ENCODE measurements at places on chromosomes 12 and 14.

GRCh38 chr14:68957775-68958174, 21.3 kb downstream of the ACTN1 start:
- no peak for DNase-seq

- no peak for DNase-seq
Observed at GRCh38 chr14:69387311-69387710, 10.8 kb downstream of the ERH start.

GRCh38 chr12:122399254-122399591, 23.2 kb downstream of the CLIP1 start:
- no peak for DNase-seq

DNA sequence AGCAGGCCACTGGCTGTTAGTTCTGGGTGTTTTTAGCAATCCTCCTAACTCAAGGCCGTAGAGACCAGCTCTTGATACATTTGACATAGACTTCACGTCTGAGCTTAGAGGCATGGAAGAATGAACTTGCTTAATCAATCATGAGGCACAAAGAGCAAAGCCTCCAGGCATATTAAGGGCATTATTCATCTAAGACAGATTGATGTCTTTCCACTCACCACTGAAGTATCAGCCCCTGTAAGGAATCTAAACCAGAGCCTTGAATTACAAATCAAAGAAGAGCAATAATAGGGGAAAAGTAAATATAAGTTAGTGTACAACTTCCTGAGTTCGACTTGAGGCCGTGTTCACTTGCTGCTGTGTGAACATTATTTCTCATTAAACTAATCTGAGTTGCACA, 1470.7 kb downstream of the AACS start:
- no peak for DNase-seq

- no peak for DNase-seq
Observed at GRCh38 chr12:124040291-124040690, 67.3 kb downstream of the ZNF664 start.

DNA sequence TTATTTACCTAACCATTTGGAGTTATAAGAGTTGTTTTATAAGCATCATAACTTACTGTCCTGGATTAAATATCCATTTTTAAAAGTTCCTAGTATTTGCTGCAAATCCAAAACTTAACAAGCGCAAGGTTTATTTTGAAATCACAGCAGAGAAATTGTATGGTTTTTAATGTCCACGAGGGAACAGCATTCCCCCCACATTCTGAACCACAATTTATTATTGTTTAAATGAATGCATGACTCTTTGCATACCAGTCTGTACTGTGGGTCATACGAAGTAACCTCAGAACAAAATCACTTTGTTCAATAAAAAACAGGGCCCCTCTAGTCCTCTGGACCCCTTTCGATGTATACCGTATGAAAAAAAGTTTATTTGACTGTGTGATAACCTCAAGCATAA, 75.9 kb downstream of the DACT1 start:
- DNase-seq, result no peak

GRCh38 chr12:5343711-5344110, 88.2 kb upstream of the NTF3 start:
- no peak for DNase-seq

DNA sequence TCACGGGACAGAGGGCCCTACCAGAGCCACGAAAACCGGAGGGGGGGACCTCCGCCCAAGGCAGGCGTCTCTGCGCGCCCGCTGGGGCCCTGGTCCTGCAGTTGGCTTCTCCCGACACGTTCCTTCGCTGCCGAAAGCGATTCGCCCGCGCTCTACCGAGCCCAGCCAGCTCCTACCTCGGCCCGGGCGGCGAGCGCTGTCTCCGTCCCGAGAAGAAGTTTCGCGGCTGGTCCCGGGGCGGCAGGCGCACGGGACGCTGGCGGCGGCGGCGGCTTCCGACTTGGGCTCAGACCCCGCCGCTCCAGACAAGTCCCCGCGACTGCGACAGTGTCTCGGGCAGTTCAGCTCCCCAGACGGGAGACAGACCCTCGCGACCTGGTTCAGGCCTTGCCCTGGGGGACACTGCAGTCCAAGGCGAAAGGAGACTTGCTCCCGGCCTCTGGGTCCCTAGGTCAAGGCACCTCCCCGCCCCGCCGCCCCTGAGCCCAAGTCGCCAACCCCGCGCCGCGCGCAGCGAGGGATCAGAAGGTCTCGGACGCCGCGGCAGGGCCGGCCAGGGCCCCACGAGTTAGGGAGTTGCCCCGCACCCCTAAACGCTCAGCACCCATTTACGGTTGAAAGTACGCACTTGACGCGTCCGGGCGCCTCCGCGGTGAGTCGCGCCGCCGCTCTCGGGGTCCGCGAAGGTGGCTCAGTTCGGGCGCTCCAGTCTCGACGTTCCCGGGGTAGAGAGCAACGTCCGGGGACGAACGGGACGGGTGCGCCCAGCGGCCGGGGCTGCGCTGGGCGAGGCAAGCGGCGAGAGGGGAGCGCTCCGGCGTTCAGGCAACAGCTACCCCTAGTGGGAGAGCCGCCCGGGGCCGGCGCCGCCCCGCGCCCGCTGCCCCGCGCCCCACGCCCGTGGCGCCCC, 1.4 kb upstream of the DIO3 start:
- DNase-seq, result no peak

DNA sequence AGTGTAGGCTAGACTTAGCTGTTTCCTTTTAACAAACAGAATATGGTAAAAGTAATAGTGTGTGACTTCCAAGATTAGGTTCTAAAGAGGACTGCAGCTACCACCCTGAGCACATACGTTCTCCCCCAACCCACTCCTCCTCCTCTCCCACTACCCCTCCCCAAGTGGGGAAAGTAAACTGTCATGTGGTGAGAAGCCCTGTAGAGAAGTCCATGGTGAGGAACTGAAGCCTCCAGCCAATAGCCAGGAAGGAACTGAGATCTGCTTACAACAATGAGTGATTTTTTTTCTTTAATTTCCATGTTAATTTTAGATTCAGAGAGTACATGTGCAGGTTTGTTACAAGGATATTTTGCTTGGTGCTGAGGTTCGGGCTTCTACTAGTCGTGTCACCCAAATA, 57.0 kb upstream of the EGLN3 start:
- no peak for DNase-seq

DNA sequence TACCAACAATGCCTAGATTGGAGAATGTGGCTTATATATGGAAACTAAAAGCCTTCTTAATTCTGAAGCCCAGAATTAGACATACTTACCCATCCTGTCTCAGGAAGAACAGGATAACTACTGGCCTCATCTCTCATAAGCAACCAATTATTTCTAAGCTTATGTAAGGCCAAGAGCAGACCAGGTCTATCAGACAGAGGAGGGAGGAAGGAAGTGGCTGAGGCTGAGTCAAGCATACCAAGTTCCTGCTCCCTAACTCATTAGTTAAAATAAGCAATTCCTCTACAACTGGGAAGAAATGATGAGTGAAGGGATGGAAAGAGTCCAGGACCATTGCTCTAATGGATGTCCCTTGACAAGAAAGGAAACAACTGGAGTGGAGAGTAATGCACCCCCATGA, 27.0 kb upstream of the INSM2 start:
- DNase-seq, result no peak

- no peak for DNase-seq
Observed at GRCh38 chr12:7091660-7092228, 501 bp downstream of the C1R start.

DNA sequence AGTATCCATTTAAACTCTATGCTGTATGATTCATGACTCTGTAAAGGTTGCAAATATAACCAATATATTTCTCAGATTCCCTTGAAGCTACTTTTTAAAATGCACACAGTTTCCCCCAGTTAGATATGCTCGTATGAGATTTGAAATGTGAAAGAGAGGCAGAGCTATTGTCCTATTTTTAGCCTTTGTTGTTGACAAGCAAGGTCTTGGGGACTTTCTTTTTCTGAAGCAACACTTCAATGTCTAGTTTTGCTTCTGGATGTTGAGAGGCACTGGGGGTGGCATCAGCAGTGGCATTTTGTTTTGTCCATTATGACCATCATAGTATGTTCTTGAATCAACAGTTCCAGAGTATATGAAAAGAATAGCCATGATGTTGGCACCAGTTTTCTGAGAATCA, 63.4 kb downstream of the ASCL1 start:
- DNase-seq, result no peak

DNA sequence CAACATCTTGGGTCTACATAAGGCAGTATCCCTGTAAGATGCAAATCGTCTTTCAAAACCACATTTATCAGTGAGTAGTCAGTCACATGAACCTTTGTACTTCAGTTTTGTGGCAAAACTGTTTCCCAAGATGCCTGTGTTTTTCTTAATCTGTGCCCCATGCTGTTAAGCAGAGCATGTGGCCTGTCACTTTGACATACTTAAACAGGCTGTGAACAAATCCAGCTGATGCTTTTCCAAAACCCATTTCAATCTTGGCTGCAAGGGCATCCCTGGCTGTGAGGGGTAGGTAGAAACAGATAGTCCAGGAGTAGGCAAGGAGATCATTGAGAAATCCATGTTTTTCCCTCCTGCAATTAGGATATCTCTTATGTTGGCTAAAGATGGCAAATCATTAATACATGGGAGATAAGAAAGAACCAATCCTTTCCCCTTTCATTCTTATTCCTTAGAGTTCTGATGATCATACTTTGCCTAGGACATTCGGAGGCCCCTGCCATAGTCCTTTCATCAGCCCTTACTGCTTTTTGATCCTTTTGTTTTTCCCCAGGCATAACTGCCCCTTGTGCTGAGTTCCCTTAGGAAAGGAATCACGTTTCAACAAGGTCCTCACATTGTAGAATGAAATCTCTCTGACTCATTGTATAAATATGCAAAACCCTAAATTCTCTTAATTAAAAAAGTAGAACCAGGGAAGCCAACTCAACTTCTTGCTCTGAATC, 121.1 kb upstream of the EEA1 start:
- DNase-seq, result no peak

GRCh38 chr12:104458694-104459367, 2.1 kb downstream of the CHST11 start:
- no peak for DNase-seq

DNA sequence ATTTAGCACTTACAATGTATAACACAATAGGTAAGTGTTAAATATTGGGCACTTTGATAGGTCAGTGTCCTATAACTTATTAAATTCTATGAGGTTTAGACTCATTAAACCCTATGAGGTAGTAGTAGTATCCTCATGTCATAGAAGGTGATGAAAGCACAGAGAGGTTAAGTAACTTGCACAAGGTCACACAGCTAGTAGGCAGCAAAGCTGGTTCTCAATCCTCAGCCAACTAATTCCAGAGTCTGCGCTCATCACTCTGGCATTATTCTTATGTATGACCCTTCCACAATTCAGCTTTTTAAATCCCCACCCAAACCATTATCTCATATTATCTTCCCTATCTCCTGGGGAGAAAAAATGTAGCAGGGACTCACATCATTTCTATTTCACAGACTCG, 141.1 kb downstream of the KSR2 start:
- no peak for DNase-seq

GRCh38 chr14:91997492-91997891, 42.4 kb downstream of the TRIP11 start:
- DNase-seq, result no peak

- DNase-seq, result no peak
Observed at GRCh38 chr14:39967885-39968284, 535.7 kb upstream of the FBXO33 start.

DNA sequence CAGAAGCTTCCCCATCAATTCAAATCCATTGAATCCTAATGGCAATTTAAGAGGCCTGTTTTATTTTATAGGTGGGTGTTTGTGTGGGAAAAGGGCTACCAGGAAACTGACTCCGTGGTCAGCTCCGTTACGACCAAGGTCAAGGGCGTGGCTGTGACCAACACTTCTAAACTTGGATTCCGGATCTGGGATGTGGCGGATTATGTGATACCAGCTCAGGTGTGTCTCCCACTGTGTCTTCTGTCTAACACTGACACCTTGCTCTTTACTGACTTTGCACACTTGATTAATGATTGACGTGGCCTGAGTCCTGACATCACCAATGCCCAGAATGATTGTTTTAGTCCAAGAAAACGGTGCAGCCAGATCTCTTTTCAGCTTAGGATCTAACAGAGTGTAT, 7.1 kb downstream of the P2RX4 start:
- DNase-seq, result no peak

GRCh38 chr12:26379777-26380467, 184.5 kb downstream of the SSPN start:
- DNase-seq, result no peak

GRCh38 chr12:124953689-124954405, 35.1 kb downstream of the DHX37 start:
- no peak for DNase-seq

GRCh38 chr12:114809097-114809496, 125.1 kb upstream of the TBX3 start:
- no peak for DNase-seq

- no peak for DNase-seq
Observed at GRCh38 chr14:31261859-31262731, 54.5 kb upstream of the HECTD1 start.

- peak; percentile 70 for DNase-seq
Observed at GRCh38 chr12:30823156-30823699, 68.5 kb upstream of the CAPRIN2 start.

GRCh38 chr14:61434311-61434710, 112.9 kb downstream of the PRKCH start:
- DNase-seq, result no peak

- no peak for DNase-seq
Observed at GRCh38 chr14:55949708-55950107, 168.5 kb upstream of the PELI2 start.

DNA sequence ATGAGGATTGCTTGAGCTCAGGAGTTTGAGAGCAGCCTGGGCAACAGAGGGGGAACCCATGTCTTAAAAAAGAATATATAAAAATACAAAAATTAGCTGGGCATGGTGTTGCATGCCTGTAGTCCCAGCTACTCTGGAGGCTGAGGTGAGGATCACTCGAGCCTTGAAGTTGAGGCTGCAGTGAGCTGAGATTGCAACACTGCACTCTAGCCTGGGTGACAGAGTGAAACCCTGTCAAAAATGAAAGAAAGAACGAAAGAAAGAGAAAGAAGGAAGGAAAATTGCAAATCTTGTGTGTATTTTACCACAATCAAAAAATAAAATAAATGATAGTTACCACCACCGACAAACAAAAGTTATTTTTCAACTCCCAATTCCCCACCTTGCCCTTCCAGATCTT, 45.3 kb downstream of the SPRING1 start:
- no peak for DNase-seq

GRCh38 chr12:105721051-105721825, 390.7 kb downstream of the C12orf75 start:
- no peak for DNase-seq

Measured in caudate nucleus (tissue), 63 donors.